ENCODE measurements at places on chromosomes 4 and X.

DNA sequence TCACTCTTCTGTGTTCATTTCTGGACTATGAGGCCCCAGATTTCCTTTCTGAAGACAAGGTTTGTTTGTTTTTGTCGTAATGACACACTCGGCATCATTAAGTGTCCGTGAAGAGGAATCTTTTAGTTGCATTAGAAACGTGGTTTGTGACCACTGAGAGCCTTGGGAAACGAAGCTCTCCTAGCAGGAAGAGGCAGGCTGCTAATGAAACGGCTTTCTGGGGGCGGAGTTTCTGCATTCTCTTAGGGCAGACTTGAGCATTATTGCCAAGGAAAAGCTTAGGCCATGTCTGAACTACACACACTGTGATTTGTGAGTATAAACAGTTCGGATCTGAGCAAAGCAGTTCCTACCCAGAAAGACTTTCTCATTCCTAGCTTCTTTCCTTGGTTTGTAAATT lies 64.0 kb downstream of the SOX3 start:
- DNase-seq: no peak

- no peak for DNase-seq
Observed at GRCh38 chrX:47311932-47312774, 58.2 kb upstream of the ZNF157 start.

DNA sequence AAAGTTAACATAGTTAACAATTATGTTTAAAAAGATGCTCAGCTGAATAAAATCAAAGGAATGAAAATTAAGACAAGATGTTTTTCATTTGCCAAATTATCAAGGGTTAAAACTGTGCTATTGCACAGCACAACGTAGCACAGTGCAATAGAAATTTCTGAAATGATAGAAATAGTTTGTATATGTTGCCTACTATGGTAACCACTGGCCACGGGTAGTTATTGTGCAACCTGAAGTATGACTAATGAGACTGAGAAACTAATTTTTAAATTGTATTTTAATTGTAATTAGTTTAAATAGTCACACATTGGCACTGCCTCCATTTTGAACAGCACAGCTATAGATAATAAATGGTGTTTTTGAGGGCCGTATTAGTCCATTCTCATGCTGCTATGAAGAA lies 343.1 kb upstream of the FAM241A start:
- no peak for DNase-seq

DNA sequence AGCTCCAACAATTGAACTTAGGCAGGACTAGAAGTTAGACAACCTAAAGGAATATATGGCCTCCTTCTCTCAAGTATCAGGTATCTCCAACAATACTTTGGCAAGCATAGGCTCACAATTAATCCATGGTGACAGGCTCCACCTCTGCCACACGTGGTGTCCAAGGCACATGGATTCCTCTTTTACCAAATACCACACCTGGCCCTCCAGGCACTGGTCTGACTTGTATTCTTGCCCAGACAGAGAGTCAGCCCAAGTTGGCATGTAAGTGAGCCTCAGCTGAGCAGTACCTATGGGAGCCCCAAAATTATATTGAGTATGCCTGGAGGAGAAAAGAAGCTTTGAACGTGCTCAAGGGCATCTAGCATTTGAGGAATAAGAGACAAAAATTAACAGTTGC lies 19.6 kb downstream of the SRPX2 start:
- DNase-seq: no peak

- DNase-seq: no peak
Observed at GRCh38 chr4:10090467-10091250, 25.9 kb downstream of the WDR1 start.

DNA sequence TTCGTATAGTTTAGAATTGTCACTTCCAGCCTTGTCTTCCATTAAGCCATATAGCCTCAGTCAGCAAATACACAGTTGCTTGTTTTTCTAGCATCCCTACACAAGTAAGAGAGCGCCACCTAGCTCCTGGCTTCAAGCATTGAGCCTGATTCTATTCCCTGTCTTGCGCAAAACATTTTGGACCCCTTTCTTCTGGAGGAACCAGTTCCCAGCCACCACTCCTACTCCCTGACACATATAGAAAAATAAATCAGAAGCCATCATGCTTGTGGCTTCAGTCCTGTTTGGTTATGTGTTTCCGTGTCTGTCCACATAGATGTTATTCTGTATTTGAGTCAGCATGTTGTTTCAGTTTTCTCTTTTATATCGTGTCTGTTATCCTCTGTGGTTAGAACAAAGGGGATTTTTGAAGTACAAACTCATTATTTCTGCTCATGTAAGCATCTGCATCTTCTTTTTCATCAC lies 59.9 kb downstream of the GK start:
- DNase-seq: no peak

DNA sequence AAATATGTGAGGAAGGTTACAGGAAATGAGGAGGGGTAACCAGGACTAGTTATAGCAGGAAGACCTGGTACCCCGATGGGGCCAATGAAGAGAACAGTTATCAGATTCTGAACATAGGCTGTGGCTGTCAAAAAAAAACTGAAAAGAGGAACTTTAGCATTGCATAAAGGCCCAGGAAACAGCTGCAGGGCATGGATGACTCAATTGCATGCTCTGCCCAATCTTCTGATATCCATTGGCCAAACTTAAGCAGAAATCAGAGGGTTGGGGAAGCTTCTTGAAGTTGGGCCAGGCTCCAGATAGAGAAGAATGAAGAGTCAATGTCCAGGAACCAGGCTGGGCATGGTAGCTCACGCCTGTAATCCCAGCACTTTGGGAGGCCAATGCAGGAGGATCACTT lies 1222.4 kb upstream of the PRKX start:
- no peak for DNase-seq

GRCh38 chrX:123964156-123964834 lies 2.8 kb downstream of the STAG2 start:
- no peak for DNase-seq

- no peak for DNase-seq
Observed at GRCh38 chrX:13658602-13659001, 5.7 kb downstream of the TCEANC start.

DNA sequence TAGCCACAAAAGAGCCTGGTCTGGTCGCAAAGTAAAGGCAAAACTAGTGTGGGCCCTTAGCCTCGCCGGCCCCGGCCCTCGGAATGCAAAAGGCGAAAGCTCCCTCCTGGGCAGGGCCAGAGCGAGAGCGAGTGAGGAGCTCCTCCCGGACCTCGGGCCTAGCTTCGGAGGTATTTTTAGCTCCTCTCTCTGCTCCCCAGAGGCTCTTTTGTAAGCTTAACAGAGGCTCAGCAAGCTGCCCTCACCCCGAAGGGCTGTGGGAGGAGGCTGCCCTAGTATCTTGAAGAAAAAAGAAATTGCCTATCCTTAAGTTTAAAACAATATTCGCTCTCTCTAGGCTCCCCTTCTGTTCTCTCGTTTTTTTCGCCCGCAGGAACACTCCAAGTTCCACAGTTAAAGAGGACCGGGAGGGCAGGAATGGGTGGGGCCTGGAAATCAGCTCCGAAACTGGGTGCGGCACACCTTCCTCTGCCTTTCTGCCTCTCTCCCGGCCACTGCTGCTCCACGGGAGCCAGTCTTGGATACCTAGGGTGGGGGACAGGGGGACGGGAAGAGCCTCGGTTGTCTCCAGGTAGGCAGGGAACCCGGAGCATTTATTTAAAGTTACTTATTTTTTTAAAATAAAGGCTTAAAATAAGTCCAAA lies 12.1 kb downstream of the HAND2 start:
- DNase-seq: no peak

DNA sequence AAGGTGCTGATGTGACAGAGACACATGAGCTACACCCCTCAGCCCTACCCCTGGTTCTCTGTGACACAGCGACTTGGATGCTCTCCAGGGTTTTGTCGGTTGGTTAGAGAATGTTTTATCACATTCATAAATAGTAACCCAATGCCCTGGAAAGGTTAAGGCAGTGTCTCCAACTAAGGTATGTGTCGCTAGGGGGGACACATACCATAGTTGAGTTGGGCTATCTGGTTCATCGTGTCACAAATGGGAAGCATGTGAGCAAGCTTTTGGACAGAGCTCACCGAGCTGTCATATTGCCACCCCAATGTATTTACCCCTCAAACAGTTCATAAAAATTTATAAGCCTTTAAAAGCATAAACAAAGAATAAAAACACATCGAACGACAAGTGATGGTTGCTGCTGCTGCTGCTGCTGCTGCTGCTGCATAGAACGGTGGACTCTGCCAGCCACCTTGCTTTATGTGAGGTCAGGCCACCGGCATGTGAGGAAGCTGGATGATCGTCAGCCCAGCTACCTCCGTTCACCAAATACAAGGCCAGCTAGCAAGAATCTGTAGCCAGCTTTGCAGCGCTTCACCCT lies 55.9 kb downstream of the STOX2 start:
- DNase-seq: no peak

GRCh38 chr4:68592673-68593072 lies 16.6 kb upstream of the UGT2B17 start:
- DNase-seq: no peak

- no peak for DNase-seq
Observed at GRCh38 chrX:38669428-38669827, 108.1 kb downstream of the TSPAN7 start.

DNA sequence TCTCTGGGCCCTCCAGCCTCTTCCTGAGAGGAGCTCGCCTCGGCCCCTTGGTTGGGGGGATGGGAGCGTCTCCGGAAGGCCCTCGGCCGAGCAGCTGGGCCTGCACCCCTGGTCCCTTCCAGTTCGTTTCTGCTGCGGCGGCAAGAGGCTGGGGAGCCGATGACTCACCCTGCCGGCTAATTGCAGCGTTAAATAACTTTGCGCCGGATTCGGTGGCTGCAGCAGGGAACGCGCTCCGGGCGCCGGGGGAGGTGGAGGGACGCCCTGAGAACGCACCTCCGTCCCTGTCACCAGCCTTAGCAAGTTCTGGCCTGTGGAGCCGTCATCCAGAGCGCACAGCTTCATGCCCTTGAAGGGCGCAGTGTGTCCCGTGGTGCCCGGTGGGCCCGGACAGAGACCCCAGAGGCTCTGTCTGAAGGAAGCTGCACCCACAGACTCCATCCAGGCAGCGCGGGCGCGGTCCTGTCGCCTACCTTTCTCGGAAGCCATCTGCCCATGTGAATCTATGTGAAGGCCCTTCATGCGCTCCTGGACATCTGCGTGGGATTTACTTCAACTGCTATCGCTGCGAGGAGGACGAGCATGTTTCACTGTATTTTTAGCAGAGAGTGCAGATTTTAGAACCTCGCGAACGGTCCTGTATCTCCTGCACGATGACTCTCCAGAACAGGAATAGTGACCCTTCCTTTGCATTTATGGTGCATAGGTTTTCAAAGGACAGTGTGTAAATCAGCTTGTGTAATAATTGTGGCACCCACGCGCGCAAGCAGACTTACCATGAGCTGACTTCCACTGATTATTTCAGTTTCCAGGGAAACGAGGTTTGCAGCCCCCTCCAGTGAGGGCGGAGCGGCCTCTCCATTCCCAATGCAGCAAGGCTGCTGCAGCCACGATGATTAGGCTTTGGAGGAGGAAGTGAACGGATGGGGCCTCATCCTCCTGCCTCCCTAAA lies 1.7 kb upstream of the TMEM271 start:
- DNase-seq: no peak

- no peak for DNase-seq
Observed at GRCh38 chrX:111151764-111152163, 55.8 kb downstream of the PAK3 start.

GRCh38 chr4:140126261-140126660 lies 27.7 kb downstream of the MAML3 start:
- no peak for DNase-seq

GRCh38 chr4:15343000-15343399 lies 84.8 kb upstream of the C1QTNF7 start:
- DNase-seq: no peak

DNA sequence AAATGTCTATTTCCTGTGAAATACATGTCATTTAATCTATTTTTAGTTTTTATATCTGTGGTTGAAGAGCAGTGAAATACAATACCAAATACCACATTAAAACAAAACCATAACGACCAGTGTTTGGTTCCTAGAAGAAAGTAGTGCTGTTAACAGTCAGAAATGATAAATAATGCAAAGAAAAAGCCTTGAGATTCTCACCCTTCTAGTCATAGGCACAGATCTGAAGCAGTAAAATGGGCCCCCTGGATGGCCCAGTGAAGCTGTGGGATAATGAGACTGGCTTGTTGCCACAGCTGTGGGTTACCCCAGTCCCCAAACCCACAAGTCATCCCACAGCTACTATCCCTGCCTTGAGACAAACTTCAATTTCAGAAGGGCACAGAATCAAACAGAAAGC lies 137.3 kb upstream of the RPL34 start:
- peak; percentile 15 for DNase-seq

GRCh38 chrX:46912603-46913491 lies 626 bp downstream of the JADE3 start:
- DNase-seq: peak; percentile 27

DNA sequence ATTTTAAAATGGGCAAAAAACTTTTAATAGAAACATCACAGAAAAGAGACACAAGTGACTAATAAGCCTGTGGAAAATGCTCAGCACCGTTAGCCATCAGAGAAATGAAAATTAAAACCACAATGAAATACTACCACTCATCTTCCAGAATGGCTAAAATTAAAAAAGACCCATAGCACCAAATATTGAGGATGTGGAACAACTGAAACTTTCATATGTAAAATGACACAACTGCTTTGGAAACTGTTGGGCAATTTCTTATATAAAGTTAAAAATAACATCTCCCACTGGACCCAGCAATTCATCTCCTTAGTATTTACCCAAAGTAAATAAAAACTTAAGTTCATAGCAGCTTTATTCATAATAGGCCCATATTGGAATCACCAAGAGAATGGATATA lies 94.2 kb downstream of the TENM3 start:
- DNase-seq: no peak

- DNase-seq: no peak
Observed at GRCh38 chrX:38571058-38571457, 9.7 kb downstream of the TSPAN7 start.

DNA sequence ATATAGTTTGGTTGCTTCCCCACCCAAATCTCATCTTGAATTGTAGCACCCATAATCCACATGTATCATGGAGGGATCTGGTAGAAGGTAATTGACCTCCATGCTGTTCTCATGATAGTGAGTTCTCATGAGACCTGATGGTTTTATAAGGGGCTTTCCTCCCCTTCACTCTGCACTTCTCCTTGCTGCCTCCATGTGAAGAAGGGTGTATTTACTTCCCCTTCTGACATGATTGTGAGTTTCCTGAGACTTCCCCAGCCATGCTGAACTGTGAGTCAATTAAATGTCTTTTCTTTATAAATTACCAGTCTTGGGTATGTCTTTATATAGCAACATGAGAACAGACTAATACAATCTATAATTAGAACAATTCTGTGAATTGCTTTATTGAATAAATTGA lies 11.9 kb upstream of the DCAF4L1 start:
- no peak for DNase-seq

DNA sequence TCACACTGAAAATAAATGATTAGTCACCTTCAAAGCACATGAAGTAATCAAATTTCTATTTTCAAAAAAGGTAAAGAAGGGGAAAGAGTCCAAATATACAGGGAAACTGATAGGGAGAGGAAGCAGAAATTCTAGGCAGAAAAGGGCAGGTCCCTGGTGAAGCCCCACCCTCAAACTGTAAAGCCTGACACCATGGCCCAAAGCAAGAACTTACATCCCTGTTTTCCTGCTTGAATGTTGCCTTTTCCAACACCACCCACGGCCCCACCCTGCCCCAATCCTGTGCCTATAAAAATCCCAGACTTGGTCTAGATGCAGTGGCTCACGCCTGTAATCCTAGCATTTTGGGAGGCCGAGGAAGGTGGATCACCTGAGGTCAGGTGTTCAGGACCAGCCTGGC lies 361.8 kb downstream of the PPP3CA start:
- DNase-seq: no peak
